Astrocyte (in vitro differentiated cells and primary cell): ENCODE measurements at places on chromosomes 13 and 19.

DNA sequence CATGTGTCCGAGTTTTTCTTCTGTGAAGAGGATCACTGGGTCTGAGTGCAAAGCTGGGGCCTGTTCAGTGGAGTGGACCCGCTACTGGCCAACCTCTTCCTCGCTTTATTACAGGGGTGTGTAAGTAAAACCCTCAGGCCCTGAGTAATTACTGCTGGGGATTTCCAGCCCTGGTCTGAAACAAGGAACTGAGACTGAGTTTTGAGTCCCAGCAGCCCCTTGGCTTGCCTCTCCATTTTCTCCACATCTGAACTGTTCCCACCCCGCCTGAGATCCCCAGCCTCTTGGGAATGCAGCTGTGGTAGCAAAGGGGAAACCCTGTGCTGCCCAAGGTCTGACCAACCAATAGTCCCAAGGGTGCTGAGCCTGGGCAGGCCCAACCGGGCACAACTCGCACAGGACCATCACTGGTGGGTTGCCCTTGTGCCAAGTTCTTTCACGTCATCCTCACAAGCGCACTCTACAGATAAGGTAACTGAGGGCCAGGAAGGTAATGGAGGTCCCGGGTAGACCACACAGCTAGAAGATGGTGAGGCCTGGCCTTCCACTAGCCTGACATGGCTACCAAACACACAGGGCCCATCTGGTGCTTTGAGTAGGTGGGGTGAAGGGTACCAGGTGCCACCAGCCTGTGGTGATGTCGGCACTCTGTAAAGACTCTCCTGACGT is 13.7 kb upstream of the SLC35E1 start:
- no peak for DNase-seq

DNA sequence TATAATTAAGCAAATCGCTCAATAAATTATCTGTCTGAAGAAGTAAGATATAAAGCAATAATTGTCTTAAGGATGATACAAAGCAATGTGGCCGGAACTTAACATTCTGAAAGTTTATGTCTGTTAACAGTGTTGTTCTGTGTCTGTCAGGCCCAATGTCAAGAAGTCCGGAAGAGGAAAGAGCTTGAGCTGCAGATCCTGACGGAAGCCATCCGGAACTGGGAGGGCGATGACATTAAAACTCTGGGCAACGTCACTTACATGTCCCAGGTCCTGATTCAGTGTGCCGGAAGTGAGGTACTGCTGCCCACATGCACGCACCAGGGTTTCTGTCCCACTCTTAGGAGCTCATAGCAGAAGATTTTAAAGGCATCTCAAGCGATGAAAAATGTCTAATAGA is 45.1 kb upstream of the TEX29 start:
- DNase-seq, result no peak

DNA sequence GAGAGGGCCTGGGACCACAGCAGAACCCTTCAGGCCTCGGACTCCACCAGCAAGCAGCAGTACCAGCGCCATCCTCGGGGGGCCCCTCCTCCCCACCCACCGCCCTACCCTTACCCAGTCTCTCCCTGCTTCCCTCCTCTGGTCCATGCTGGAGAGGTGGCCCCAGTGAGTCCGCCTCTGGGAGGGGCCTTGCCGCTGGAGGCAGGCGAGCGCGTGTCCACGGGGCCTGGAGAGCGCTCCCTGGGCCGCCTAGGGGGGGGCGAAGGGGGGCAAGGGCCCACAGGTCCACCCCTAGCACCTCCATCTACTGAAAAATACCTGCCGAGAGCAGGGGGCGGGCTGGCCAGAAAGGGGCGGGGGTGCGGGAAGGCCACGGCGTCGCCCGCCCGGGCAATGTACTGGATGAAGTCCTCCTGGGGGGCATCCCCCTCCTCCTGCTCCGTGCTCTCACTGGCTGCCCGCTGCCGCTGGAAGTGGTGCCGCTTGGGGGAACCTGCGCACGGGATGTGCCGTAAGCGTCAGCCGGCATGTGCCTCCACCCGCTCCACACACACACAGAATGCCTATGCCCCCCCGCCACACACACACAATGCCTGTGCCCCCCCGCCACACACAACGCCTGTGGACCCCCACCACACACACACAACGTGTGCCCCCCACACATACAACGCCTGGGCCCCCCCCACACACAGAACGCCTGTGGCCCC is 6.9 kb downstream of the CBARP start:
- DNase-seq, result no peak

DNA sequence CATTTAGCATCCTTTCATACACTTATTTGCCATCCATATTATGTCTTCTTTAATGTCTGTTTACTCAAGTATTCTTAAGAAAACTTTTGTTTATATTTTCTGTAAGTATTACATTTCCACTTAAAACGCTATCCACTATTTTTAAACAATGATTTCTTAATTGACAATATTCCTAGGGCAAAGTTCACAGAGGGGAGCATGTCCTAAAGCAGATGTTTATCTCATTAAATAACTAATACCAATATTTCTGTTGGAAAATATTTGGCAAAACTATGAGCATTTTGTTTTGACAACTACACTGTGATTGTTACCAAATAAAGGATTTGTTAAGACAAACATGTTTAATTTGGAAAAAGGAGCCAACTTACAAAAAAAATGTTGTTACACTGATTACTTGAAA is 643.3 kb downstream of the SLITRK5 start:
- DNase-seq, result no peak

GRCh38 chr13:75830842-75831241 is 194.7 kb downstream of the LMO7 start:
- peak; percentile 78 for DNase-seq
